ENCODE measurements at places on chromosomes 3 and 15.

DNA sequence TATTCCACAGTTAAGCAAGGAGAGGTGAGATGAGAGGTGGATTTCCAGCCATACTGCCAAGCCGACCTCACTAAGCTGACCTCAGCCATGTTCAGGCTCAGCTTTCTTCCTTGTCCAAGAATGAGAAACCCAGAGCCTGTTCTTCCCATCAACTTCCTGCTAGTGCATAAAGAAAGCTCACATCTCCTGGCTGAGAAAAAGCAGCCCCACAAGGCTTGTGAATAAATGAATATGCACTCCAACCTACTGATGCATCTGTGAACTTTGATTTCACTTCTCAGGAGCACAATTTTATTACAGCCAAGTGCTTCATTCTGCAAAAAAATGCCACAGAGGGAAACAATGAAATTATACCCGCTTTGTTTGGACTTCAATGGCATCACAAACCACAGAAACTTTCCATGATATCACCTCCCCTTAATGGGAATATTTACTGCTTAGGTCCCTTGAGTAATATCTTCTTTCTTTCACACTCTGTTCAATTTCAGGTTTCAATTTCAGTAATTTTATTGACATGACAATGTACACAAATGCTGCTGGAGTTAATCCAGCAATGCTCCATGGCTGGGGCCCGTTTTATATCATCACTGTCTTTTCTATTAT, 437.0 kb upstream of the PPP2R3A start:
- no peak for DNase-seq

GRCh38 chr15:28921336-28921735, 35.6 kb downstream of the APBA2 start:
- no peak for DNase-seq

DNA sequence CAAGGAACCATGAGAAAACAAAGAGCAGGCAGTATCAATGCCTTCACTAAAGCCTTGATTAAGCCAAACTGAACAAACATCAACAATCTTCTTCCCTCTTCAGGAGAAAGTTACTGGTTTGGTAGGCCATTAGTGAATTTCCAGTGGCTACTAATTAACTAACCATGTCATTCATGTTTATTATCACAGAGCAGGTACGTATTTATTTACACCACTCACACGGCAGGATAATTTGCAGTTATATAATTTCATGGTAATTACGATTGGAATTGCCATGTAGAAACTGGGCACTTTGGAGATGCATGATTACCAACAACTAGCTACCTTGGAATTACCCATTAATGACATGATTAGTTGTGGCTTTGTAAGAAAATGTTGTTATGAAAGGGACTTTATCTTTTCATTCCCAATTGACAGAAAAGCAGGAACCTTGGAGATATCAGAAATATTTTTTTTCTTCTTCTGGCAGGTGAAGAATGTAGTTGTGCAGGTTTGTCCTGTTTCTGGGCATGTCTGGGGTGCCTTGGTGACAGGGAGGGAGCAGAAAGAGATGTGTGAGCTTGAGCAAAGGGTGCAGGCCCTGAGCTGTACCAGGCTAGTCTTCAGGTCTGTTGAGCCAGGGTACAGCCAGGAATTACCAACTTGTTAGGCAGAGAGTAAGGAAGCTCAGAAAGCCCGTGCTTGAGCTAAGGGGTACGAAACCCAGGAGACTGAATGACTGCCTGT, 310.7 kb downstream of the RORA start:
- no peak for DNase-seq

DNA sequence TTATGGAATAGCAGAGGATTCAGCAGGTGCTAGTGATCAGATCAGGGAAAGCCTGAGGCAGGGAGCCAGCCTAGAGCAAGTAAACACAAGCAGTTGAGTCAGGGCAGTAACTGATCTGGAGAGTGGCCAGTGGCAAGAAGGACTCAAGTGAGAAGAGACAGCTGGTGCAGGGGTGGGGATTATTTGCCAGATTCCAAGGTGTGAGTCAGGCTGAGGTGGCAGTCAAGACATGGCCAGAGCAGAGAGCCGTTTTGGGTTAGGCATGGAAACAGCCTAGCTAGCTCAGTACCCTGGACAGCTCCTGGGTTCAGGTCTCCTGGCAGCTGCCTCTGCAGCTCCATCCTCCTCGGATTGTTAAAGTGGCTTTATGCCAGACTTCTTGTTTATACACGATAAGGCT, 281.9 kb upstream of the ONECUT1 start:
- DNase-seq, result no peak

GRCh38 chr3:122890720-122891220, 95.9 kb downstream of the SLC49A4 start:
- no peak for DNase-seq

GRCh38 chr15:77633134-77633912, 611 bp upstream of the LINGO1 start:
- DNase-seq, result peak; percentile 76

GRCh38 chr3:184186902-184187207, 856 bp downstream of the ABCF3 start:
- DNase-seq, result no peak

DNA sequence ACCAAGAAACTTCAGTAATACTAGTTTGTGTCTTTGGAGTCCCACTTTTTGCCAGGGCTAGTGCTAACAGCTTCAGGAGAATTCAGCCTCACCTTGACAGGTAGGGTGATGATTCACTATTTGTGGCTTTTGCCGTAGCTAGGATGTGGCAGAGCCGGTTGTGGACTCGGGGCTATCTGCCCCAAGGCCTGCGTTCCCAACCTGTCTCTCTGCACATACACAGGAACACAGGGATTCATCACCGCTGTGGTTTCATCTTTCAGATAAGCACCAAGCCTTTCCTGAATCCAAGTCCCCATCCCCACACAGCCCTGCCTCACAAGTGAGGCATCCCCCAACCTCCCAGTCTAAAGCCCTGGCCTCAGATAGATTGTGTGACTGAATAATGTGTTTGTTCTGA, 45.2 kb upstream of the POLG start:
- DNase-seq, result no peak

Data from GM18507 (cell line).